ENCODE measurements at places on chromosomes 7 and 10.

DNA sequence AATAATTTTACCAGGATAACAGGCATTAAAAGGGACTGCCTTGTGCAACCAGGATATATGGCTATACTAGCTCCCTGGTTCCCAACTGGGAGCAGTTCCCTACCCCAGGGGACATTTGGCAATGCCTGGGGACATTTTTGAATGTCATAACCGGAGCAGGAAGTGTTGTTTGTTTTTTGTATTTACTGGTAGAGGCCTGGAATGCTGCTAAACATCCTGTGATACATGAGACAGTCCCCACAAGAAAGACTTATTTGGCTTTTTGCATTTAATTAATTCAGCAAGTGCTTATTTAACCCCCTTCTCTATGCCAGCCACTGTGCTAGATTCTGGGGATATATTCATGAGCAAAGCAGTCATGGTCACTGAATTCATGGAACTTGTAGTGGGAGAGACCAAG lies 181.2 kb downstream of the BBS9 start:
- DNase-seq, result no peak

GRCh38 chr10:119541046-119541445 lies 1.5 kb downstream of the RGS10 start:
- DNase-seq, result no peak

- no peak for DNase-seq
These were observed 28.4 kb downstream of the UBE2D4 start for GRCh38 chr7:43954524-43955228.

GRCh38 chr10:27724287-27724686 lies 21.3 kb downstream of the MKX start:
- no peak for DNase-seq

GRCh38 chr10:100245484-100246220 lies 16.3 kb upstream of the CHUK start:
- no peak for DNase-seq

DNA sequence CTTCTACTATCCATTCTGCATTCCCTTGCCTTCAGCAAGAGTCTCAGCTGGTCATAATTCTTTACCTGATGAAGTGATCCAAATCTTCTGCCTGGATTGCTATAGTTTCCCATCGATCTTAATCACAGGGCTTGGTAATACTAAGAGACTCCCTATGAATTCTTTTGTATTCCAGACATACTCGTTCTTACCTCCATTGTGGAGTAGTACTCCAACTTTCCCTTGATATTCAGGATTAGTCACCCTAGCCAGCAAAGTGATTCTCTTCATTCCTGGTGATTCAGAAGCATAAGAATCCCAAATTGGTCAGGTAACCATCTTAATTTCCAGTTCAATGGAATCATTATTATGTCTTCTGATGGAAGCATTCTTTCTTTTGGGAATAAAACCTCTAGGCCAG lies 96.7 kb downstream of the TWIST1 start:
- no peak for DNase-seq

DNA sequence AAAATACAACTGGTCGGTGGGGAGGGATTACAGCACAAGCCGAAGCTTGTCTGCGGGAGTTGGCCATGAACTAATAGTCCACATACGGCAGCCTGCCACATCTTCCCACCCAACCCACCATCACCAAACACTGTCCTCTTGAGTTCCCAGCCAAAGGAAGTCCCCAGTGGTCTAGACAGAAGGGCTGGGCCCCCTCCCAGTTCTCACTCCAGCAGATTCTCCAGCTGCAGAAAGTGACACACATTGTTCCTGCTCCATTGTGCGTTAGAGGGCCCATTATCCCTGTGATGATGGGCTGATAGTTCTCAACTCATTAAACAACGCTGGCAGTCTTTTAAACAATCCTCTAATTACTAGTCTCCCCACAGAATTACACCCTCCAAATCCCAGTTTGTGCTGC lies 148.0 kb downstream of the FGFR2 start:
- DNase-seq, result no peak

DNA sequence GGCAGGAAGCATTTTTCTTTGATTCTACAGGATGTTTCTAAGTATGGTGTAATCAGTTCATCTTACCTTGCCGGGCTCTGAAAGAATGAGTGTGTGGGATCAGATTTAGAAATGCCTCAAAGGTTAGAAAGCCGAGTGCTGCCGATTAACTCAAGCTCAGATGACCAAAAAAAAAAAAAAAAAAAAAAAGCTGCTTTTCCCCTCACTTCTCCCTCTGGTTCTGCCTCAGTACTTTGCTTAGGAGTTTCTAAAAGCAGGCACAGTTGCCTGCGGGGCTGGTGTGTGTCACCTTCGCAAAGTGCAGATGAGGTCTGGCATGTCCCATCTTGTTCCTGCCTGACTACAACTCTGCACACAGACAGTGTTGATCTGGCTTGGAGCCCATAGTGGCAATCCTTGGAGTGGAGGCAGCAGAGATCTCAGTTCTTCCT lies 47.0 kb downstream of the KIAA1217 start:
- DNase-seq, result no peak

- no peak for DNase-seq
These were observed 39.1 kb downstream of the GOLGA7B start for GRCh38 chr10:97888641-97889262.

DNA sequence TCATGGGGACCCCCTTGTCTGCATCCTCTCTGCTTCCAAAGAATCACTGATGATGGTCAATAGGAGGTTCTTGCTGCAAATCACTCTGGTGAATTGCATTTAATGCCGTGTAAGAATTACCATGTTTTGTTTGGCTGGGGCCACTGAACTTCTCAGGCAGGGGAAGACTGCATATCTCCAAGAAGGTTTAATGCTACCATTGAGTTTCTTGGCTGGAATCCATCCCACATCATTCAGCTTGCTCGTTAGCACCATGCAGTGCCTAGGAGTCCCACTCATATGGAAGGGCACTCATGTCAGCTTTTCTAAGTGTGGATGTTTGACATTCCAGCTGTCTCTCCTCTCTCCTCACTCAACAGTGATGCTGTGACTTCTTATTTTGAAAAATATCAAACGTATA lies 50.2 kb upstream of the BAMBI start:
- no peak for DNase-seq

GRCh38 chr7:50352282-50352681 lies 47.8 kb downstream of the IKZF1 start:
- DNase-seq, result no peak

DNA sequence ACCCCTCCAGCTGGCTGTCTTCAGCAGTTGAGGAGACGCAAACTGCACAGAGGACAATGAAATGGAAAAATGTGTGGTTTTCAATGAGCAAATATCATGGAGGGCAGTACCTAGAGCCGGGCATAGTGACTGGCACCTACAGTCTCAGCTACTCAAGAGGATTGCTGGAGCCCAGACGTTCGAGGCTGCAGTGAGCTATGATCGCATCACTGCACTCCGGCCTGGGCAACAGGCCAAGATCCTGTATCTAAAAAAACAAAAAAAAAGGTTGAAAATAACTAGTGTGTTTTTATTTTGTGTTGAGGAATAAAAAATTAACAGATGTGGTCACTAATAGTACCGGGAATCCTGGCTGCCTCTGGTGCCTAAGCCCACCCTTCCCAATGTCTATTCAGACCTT lies 345.5 kb downstream of the GALNT17 start:
- DNase-seq, result no peak

DNA sequence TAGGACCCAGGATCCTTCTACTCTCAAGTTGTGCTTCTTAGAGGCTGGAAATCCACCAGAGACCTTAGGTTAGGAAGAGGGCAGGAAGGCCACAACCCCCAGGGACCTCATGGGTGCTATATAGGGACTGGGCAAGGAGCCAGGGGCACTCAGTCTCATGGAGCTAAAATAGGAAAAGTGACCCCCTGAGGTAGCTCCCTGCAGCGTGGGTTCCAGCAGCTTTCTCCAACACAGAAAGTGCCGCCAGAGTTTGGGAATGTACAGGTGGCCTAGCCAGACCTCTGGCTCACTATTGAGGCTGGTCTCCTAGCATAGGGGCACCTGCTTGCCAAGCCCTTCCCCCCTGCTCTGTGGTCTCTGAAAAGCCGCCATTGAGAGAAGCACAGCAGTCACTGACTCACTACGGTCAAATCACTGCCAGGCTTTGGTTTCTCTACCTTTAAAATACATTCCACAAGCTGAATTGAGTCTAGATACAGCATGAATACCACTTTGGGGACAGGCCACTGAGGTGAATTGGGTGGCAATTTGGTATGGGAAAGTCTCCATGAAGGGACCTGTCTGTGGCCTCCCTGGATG lies 333.2 kb upstream of the PODXL start:
- no peak for DNase-seq

GRCh38 chr7:155017834-155018233 lies 14.9 kb upstream of the PAXIP1 start:
- DNase-seq, result no peak

DNA sequence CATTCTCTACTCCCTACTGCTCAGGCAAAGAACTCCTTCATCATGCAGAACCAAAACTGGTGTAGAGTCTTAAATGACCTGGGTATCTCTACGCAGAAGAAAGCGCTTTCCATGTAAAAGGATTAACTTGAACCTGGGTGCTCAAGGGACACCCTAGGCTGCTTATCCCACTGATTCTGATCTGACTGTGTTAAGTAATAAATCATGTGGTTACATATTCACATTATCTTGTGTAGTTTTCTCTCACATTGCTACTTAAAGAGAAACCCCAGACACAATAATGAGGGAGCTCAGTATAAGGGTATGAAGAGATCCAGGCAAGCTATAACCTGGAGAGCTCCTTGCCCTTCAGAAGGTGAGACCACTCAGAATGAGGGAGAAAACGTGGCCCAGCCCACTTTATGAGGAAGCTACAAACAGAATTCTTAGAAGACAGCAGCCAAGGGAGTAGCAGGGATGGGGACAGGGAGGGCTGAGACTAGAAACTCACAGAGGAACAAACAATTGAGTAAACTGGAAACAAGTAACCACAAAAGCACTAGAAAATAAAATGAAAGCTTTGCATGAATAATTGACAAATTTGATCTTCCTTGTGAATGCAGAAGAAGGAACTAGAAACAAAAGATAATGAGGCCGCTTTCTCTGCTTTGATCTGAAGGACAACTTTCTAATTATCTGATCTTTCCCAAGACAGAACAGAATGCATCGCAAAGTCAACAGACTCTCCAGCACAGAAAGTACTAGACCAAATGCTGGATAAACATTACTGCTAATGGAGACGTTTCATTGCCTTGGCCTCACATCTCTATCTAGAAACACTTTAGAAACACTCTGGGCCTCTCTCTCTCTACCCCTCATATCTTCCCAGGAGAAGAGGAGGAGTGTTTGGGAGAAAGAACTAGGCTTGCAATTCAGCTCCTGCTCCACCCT lies 76.1 kb downstream of the LRRC17 start:
- no peak for DNase-seq

DNA sequence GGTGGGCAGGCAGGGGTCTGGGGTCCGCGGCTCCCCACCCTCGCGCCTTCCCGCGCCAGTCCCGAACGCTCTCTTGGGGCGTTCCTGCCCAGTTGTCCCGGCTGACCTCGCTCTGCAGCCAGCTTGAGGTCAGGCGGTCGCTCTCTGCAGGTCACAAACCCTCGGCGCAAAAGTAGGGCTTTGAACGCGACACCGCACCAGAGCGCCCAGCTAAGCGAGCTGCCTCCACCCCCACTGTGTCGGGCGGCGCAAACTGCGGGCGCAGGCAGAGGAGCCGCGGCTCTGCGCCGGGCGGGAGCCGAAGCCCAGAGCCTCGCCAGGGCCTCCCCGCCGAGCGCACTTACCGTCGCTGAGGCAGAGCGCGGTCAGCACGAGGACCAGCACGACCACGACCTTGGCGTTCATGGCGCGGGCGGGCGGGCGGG lies 284 bp downstream of the CXCL12 start:
- DNase-seq, result peak; percentile 47

DNA sequence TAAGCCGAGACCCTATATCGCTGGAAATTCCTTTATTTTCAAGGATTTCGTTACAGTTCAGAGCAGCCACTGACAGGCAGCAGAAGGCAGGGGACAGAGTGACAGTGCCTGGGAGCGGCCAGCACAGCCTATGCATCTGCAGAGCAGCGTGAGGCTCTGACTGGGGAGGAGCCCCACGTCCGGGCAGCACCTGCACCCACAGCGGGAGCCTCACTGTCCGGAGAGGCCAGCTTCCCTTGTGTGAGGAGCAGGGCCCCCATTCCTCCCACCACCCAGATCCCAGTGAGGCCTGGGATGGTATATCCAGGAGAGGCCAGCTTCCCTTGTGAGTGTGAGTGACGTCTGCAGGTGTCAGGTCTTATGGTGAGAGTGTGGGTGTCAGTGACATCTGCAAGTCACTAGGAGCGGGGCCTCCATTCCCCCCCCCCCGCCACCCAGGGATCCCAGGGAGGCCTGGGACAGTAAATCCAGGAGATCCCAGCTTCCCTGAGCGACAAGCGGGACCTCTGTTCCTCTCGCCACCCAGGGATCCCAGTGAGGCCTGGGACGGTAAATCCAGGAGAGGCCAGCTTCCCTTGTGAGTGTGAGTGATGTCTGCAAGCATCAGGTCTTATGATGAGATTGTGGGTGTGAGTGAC lies 259.1 kb downstream of the PTPRN2 start:
- DNase-seq, result no peak

All from mesothelial cell of epicardium (in vitro differentiated cells).